ENCODE measurements at places on chromosomes 11 and 22.

DNA sequence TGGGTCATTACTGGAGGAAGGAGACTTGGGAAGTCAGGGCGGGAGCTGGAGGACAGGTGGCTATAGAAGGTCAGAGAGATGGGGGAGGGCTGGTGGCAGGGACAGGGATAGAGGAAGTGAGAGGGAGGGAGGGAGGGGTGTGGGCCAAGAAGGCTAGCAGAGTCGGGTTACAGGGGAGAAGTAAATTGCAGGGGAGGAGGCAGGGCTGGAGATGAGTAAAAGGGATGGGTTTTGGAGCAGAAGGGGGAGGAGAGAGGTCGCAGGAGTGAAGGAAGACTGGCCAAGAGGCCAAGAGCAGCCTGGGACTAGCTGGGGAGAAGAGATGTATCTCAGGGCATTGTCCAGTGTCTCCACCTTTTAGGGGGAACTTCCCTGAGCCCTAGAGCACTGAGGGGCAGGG is 33.0 kb downstream of the LRRC10B start:
- peak; percentile 51 for DNase-seq

DNA sequence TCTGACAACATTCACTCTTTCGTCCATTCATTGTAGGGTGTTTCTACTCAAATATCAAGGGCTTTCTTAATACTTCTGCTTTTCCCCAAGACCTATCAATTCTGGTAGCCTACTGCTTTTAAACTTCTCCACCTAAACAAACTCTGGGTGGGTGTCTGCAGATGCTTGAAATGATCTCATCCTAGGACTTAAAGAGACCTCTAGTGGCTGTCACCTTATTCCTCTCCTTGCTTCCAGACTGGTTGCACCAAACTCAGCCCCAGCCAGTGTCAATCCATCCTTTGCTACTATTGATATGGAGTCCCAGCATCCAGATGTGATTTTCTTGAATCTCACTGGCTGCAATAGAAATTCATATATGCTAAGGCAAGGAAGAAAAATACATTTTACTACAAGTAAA is 274.7 kb downstream of the NXPE2 start:
- DNase-seq: peak; percentile 69

DNA sequence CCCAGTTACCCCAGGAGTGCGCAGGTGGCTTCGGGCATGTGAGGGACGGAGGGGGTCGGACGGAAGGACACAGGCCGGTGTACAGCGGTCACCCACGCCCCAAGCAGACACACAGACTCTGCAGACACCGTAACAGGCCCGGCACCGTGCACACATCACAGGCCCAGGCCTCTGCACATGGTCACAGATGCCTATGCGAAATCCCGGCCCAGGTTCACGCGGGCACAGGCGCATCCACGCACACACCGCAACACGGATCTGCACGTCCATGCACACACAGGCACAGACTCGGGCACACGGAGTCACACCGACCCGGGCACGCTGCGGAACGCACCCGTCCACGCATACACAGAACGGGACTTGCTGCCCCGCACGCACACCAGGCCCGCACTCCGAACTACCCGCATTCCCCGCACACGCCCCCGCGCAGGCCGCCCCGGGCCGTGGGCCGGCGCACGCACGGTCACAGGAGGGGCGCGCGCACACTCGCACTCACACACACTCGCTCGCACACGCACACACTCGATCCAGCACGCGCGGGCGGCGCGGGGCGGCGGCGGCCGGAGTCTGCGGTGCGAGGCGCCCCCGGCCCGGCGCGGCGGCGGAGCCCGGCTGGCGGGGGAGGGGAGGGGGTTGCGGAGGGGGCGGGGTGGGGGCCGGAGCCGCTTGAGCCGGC is at the start of gene MGAT3:
Gene MGAT3 (plus strand): TSS at position 491 of the 676 bp plus-strand sequence. CDS start 30,336 bp downstream, outside the sequence.
- DNase-seq: no peak

GRCh38 chr11:1401656-1402221 is 12.0 kb downstream of the BRSK2 start:
- DNase-seq: peak; percentile 52

DNA sequence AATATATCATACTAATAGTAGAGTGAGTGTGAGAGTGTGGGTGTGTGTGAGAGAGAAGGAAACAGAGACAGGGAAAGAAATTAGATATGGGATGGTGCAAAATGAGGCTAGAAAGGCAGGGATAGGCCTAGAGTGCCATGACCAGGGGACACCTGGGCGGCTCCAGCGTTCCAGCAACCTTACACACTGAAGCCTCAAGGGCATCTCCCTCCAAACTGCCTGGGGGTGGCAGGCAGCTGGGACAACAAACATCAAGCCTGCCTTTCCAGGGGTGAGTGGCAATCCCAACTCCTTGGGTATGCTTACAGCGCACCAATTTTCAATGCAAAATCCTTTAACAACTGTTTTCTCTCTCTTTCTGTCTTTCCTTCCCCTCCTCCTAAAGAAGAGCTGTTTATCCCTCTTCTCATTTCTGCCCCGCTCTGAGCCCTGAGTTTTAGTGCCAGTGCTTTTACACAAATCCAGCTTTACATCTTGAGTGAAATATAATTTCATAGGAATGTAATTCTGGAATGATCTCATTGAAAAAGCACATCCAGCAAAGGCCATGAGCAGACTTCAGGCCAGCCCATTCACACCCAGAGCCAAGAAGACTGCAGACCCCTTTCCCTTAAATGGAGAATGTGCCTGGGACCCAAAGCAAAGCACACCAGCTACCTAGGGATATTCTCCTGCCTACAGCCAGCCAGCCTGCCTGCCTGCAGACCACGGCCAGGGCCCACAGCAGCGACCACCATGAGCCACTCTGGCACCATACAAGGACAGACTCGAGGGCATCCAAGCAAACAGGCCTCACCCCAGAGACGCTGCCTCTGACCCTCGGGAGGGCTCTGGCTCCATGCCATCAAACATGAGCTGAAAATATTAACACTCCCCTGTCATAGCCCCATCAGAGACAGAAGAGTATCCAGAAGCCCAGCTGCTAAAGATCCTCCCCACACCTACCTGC is 90.3 kb downstream of the RPL27A start:
- DNase-seq: no peak

GRCh38 chr22:39962071-39962470 is 1.9 kb downstream of the TMA7B start:
- no peak for DNase-seq

DNA sequence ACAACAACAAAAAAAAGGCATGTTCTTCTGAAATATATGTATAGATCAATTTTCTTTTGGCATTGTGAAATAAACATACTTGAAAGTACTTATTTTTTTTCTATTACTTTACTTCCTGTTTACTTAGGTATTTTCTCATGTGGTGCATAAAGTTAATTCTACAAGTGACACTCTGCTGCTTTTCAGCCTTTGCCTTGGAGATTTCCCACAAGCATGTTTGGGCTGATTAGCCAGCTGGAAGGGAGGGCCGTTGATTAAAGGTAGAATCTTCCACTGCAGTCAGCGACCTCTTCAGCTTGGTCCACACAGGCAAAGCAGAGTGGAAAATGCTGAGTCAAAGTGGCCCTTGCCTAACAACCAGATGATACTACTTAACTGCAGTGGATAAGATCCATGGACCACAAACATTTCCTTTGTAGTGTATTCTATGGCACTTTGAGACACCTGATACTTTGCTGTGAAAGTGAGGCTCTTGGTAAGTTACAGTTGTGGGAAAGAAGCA is 176.0 kb downstream of the ARHGAP42 start:
- DNase-seq: peak; percentile 4

- no peak for DNase-seq
Observed at GRCh38 chr11:64931290-64931689, 4.4 kb downstream of the GPHA2 start.

GRCh38 chr11:70364745-70365543 is 33.4 kb upstream of the CTTN start:
- DNase-seq: no peak

DNA sequence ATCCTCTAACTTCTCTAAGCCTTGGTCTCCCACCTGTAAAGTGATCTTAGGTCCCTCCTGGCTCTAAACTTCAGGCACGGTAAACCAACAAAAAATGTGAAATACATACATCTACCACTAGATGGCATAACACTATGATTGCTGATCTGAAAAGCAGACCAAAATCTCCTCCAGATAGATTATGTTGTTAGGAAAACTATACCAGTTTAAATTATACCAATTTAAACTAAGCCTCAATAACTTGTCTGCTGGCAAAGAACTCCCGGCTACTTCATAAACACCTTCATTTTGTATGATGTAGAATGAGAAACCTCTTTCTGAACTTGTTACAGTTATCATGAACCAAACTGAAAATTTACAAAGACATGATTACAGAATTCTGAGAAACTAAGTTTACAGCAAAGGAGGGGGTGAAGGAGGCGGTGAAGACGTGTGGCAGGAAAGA is 85.9 kb downstream of the SBF2 start:
- DNase-seq: peak; percentile 48

- DNase-seq: no peak
Observed at GRCh38 chr11:130897262-130898182, 18.8 kb downstream of the SNX19 start.

GRCh38 chr11:92253945-92254344 is 29.3 kb downstream of the FAT3 start:
- no peak for DNase-seq

GRCh38 chr22:31140746-31141145 is 438 bp upstream of the PLA2G3 start:
- DNase-seq: peak; percentile 58

DNA sequence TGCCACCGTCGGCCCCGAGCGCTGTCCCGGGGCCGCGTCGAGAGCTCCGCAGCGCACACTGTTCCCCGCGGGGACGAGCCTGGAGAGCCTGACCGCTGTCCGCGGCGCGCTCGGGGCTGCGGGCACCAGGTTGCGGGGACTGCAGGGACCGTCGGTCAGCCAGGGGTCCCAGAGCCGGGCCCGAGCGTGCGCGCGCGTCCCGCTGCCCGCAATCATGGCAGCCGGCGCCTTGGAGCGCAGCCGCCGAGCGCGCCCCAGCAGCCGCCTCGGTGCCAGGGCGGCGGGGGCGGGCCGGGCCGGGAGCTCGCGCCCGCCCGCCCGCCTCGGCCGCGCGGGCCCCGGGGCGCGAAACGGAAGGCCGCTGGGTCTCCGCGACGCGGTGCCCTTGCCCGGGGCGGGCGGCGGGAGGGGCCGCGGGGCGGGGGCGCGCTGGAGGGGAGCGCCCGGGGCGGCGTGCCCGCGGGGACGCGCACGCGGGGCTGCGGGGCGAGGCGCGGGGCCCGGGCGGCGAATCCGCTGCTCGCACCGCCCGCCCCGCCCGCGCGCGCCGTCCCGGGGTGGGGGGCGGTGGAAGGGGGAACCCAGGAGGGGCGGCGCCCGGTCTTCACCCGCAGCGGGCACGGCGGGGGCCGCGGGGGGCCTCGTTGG is 79.4 kb upstream of the PPARA start:
- DNase-seq: no peak

DNA sequence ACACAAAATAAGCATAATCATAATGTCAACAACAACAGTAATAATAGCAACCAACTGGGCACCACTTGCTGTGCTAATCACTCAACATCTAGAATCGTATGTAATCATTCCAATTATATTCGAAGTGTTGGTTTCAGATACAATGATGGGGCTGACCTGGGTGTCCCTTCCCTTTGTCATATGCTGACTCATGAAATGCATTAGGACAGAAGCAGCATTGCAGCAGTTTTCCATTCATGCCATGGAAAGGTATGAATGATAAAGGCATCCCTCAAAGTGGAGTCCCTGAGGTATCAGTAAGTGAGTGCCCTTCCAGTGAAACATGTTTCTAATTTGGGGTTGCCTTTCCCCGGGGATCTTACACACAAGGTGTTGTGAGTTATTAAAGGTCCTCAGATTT is 46.3 kb upstream of the ANO3 start:
- DNase-seq: no peak

- DNase-seq: no peak
Observed at GRCh38 chr11:2134022-2135010, 4.9 kb downstream of the IGF2 start.

DNA sequence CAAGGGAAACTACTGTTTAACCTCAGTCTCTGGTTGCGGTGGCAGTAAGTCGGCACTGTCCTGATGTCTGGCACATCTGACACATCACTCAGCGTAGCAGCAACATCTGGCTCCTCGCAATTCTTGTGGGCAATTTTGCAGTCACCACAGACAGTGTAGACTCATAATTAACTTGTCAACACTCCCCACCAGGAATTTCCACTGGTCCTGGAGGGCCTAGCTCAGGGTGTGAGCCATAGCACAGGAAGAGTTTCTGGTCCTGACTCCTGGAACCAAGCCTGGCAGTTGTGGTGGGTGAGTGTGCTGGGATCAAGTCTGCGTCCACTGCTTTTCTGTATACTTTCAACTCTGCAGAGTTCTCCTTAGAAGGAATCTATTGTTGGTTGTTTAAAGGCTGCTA is 209.7 kb downstream of the SNX19 start:
- no peak for DNase-seq

- no peak for DNase-seq
Observed at GRCh38 chr11:128375961-128376360, 211.4 kb downstream of the ETS1 start.

DNA sequence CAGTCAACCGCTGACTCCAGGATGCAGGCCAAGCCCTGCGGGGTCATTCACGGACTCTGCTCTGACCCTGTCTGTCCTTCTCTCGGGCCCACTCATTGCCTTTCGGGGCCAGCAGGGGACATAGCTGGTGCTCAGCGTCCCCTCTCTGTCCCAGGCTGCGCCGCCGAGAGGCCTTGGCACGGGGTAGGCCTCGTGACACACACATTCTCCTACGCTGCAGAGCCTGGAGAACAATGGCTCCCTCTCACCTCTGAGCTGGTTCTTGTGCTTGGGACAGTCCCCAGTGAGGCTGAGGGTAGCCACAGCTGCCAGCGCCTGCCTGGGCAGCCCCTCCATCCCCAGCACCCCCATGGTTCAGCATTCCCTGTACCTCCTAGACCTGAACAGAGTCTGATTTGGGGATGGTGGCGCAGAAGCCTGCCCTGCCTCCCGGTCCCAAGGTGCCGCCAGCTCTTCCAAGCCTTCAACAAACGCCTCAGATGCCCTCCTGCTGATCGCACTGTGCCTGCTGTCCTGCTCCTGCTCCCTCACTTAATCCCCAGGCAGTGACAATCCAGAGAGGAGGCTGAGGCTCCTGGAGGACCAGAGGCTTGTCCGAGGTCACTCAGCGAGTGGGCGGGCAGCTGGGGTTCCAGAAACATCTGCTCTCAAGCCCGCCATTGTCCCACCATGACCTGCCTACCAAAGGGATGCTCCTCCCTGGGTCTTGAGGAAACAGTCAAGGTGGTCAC is 30.4 kb downstream of the DUSP8 start:
- no peak for DNase-seq

- DNase-seq: no peak
Observed at GRCh38 chr11:34234086-34234740, 123.6 kb downstream of the ABTB2 start.

DNA sequence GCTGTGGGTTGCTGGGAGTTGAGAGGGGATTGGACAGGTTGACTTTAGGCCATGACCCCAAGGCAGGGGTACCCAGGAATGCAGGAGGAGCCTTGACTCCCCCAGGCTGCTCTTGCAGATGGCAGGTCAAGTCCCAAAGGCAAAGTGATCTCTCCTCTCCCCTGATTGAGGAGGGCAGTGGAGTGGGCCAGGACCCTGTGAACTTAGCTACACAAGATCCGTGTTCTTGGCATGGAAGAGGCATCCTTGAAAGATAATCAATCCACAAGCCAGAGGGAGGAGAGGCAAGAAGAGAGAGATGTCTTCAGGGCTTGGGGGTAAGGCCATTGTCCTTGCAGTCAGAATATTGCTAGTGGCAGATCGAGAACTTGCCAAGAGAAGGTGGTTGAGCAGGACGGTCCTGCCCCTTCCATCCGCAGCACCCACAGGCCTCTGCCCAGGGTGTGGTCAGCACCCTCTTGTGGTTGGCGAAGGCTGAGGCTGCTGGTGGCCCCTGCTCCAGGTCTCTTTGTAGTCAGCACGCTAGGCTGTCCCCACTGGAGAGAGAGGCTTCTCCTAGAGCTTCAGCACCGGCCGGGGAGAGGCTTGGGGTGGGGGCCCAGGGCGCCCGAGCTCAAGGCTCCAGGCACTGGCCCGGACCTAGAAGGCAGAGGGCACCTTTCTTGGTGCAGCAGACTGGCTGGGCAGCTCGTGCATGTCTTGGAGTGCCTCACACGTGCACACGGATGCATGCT is 45.4 kb downstream of the KCNC1 start:
- no peak for DNase-seq

Measured in NCI-H1092 treated with DMSO at 0.1 percent for 48 hours (cell line).